ENCODE measurements at places on chromosomes 2 and 18.
A peak's percentile ranks its signal among the peaks of the same experiment; 100 is the strongest.

GRCh38 chr2:46521215-46521683 lies 41.9 kb downstream of the TMEM247 start:
- DNase-seq, result peak; percentile 83

DNA sequence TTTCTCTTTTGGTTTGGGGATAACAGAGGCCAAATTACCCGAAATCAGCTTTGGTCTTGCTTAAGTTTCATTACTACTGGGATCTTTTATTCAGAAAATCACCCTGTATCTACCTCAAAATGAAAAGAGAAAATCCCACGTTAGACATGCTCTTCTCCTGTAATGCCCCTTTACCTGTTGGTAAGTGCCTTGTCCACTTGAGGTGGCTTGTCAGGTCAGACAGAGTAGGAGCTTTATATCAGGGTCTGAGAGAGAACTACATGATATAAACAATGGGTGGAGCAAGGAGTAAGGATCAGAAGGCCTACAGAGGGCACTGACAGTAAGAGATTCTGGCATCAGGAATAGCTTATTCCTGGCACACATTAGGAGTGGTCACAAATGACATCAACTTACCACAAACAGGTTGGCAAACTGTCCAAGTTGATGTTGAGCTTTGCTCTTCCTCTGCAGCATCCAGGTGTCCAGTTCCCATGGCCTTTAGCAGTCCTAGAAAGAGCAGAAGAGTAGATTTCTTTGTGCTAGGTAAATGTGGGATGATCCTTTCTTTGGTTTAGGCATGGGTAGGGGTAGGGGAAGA lies at the start of gene REG1B:
REG1B (minus strand) TSS at position 209 of the 580 bp plus-strand sequence. CDS start 381 bp downstream, outside the sequence.
- DNase-seq, result no peak

DNA sequence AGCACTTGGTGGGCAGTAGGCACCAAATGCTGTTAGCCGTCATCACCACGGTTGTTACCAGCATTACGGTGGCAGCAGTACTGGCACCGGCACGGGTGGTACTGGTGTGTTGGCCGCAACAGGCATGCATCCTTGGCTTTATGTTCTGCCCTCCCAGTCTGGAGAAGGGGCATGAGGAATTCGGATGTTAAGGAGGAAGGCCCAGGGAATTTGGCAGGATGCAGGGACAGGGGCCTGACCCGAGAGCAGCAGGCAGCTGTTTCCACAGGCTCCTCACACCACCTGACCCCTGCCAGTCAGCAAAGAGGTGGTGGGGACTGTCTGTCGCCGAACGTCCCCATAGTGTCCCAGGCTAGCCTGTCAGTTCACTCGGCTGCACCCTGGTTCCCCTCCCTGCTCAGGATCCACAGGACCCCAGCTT lies 79.0 kb downstream of the EDAR start:
- DNase-seq, result no peak

DNA sequence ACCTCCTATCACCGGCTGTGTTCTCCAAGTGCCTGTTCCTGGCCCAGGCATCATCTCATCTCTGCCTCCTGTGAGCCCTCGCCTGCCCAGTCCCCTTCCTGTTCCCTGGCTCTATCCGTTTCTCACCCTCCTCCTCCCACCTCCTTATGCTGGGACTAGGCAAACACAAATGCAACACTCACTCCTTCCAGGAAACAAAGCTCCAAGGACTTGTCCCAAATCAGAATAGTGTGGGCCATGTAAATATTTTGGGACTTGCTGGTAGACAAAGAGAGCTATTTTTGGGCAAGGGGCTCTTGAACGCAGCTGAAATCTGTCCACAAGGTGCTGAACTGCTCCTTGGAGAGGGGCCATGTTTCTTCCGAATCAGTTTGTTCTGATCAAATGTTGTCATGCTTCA lies 25.3 kb downstream of the MBP start:
- DNase-seq, result no peak

- no peak for DNase-seq
Measured at GRCh38 chr2:229520691-229521096, 193.7 kb downstream of the DNER start.

DNA sequence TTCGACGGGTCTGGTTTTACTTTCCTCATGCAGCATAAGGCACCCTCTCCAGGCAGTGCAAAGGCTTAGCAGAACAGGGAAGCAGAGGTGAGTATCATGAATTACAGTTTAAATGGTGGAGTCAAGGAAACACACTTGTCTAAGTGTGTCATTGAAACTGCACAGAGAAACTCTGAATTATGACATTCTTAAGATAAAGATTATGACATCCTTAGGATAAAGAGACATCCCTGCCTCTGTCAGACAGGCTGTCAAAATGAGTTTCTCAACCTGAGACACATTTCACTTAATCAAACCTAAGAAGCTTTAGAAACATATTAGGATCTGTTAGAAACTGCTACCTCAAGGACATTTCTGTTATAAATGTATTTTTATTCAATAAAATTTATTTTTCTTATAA lies 113.2 kb downstream of the DHRS9 start:
- DNase-seq, result no peak

DNA sequence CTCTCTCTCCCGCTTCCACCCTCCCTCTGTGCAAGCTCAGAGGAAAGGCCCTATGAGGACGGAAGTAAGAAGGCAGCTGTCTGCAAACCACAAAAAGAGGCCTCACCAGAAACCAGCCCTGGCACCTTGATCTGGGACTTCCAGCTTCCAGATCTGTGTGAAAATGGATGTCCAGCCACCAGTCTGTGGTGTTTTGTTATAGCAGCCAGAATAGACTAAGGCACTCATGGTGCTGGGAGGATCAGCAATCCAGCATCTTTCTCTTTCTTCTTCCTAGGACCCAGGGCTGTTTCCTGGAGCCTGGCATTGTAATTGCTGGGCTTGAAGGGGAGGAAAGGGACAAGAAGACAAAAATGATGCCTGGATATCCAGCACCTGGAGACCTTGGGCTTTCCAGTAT lies 122.5 kb downstream of the SOCS6 start:
- DNase-seq, result no peak

- no peak for DNase-seq
Measured at GRCh38 chr2:213241817-213242216, 42.4 kb upstream of the SPAG16 start.

DNA sequence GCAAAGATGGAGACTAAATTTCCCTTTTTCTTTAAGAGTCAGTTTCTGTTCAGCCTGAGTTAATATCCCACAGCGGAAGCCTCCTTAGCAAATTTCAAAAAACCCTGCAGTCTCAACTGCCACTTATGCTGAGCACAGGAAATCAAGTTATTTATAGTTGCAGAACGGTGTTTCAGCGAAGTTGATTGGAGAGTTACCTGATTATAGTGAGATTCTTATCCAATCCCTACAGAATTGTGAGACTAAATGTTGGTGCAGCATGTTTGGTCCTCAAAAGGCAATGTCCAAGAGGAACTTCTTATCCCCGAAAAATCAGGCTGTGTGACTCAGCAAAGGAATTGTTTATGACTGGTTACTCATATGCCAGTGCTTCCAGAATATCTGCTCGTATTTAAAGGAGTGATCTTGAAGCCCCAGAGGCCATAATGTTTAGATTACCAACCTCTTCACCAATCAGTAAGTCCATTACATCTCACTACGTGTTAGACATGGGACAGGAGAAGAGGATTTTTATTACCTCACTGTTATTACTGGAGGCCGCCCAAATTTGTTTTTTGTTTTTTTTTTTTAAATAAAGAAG lies 67.9 kb downstream of the LRRFIP1 start:
- no peak for DNase-seq

DNA sequence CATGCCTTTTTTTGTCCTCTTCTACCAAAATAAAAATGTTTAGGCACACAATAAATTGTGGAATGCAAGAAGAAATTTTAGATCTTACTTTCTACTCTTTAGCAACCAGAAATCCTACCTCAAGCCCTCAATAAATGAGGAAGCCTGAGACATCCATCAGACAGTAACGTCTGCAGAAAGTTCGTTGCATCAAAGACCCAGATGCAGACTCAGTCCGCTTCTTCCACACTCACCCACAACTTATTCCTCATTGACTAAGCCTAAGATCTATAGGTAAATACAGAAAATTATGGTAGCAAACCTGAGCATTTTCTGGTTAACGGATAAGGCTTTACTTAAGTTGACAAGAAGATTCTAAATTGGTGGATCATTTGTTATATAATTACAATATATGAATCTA lies 579.4 kb upstream of the ID2 start:
- DNase-seq, result no peak

DNA sequence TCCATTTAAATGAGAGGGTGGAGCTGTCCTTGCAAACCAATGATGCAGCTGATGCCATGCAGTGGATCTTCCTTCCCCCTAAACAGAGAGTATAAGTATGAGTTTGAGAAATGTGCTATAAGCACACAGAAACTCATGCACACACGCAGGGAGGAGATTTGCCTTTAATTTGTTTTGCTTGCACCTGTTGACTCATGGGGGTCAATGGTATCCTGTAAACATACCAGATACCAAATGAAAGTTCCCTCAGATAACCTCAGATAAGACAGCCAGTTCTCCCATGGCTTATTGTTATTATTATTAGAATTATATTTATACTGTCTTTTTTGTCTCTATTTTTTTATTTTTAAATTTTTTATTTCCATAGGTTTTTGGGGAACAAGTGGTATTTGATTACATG lies 29.5 kb upstream of the GPR39 start:
- no peak for DNase-seq

Data from NCI-H524 treated with DMSO at 0.1 percent for 48 hours (cell line).